ENCODE measurements at places on chromosomes 5 and 9.

- no peak for DNase-seq
Observed at GRCh38 chr9:109934136-109934856, 154.3 kb downstream of the PALM2AKAP2 start.

- DNase-seq = no peak
Observed at GRCh38 chr9:134349936-134350335, 23.7 kb downstream of the RXRA start.

- no peak for DNase-seq
Observed at GRCh38 chr5:14310901-14311300, 167.8 kb downstream of the TRIO start.

GRCh38 chr5:64615895-64616294, 74.4 kb upstream of the SHISAL2B start:
- DNase-seq = no peak

- DNase-seq = no peak
Observed at GRCh38 chr9:94164806-94165549, 80.7 kb downstream of the PTPDC1 start.

GRCh38 chr9:87213948-87214347, 266.6 kb upstream of the GAS1 start:
- no peak for DNase-seq

DNA sequence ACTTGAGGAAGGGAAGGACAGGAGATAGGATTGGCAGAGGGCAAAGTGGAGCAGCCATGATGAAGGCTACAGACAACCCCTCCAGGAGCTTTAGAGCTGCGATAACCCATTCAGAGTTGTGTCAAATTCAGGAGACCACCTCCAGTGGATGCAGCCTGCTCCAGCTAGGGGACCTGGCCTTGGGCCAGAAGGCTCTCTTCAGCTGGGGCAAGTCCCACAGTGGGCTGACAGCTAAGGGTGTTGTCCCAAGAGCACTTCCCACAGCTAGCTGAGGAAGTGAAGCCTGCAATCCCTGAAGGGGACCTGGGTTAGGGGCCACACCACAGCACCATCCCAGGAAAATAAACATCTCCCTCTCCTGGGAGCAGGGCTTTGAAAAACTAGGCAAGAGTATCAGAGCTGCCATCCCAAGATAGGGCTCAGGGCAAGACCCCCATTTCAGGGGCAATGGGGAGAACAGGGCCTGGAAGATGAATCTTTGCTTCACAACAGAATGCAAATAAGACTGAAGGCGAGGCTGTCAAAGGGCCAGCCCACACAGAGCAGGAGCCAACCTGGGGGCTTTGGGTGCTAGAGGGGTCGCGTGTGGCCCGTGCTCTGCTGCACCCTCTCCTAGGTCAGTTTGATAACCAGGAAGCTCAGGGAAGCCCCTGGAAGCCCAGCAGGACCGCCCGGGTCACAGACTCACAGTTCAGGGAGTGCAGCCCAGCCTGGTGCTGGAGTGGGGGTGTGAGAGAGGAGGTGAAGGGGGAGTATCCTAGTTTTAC, 19.3 kb upstream of the DAPK1 start:
- DNase-seq = no peak

- no peak for DNase-seq
Observed at GRCh38 chr5:154461531-154461930, 15.7 kb downstream of the SAP30L start.

- DNase-seq = no peak
Observed at GRCh38 chr9:81787747-81788632, 98.6 kb upstream of the TLE1 start.

DNA sequence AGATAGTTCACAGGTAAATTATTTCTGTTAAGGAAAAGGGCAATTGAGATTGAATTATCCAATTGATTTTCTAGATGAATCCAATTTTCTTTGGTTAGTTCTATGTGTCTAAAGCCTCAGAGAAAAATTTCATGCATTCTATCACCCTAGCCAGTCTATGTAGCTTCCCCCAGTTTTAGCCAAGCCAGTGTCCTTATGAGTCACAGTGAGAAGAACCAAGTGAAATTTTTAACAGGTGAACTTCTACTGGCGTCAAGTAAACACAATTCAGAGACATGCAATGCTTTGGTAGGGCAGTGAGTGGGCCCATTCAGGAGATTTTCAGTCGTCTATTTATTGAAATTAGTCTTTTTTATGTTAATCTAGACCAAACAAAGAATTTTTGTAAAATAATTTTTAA, 1077.4 kb upstream of the ARRDC3 start:
- no peak for DNase-seq

- no peak for DNase-seq
Observed at GRCh38 chr5:168316139-168316578, 24.7 kb downstream of the WWC1 start.

Data from stimulated activated naive CD4-positive, alpha-beta T cell treated with Interleukin-2 at 50 U/mL for 16 hours (primary cell).